ENCODE measurements at places on chromosomes 1 and 21.

GRCh38 chr1:53826367-53826766 lies 11.7 kb downstream of the NDC1 start:
- DNase-seq = no peak

DNA sequence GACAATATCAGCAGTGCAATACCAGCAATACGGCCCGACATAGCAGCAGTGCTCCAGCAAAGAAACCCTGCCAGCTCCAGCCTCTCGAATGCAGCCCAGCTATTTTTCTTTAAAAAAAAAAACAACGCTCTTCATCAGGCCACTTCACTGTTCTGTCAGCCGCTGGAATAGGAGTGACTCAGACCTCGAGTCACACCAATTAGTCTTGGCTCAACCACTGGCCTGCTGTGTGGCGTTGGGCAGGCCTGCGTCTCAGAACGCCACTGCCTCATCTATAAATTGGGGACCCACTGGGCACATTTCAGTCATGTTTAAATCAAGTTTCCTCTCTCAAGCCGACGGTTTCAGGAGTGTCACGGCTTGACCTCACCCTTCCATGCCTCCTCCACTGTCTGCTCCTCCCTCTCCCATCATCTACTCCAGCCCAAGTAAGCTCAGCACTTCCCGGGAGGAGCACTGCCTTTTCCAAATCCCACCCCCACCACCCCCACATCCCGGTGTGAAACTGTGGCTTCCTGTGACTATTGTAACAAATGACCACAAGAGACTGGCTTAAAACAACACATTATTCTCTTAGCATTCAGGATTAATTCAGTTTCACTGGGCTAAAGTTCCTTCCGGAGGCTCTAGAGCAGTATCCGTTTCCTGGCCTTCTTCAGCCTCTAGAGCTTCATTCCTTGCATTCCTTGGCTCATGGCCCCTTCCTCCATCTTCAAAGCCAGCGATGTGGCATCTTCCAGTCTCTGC lies 71.9 kb upstream of the EFHD2 start:
- DNase-seq = no peak

DNA sequence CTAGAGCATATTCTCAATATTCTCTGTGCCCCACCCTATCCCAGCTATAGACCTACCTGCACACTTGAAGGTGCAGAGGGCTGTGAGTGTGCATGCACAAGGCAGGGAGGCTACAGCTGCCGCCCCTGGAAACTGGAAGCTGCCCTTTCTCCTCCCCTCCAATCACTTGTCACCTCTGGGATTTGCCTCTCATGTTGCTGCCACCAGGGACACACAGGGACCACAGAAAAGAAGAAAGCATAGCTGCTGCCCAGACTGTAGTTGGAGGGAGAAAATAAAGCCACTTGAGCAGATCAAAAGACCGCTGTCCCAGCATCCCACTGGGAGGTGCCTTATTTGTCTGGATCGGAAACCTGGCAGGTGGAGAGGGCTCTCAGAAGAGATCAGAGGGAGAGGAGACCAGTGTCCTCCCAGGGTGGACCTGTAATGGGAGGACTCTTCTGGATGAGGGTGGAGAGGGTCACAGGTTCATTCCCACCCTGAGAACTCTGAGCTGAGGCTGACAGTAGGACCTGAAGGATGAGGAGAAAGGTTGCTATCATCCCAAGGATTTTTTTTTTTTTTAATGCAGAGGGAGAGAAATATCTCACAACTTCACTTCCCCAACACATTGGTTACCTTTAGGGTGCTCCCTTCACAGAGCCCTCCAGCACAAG lies 7.6 kb upstream of the INPP5B start:
- no peak for DNase-seq

- DNase-seq = no peak
Observed at GRCh38 chr1:61215119-61215518, 132.8 kb downstream of the NFIA start.

- no peak for DNase-seq
Observed at GRCh38 chr1:101089613-101090338, 64.2 kb upstream of the DPH5 start.

DNA sequence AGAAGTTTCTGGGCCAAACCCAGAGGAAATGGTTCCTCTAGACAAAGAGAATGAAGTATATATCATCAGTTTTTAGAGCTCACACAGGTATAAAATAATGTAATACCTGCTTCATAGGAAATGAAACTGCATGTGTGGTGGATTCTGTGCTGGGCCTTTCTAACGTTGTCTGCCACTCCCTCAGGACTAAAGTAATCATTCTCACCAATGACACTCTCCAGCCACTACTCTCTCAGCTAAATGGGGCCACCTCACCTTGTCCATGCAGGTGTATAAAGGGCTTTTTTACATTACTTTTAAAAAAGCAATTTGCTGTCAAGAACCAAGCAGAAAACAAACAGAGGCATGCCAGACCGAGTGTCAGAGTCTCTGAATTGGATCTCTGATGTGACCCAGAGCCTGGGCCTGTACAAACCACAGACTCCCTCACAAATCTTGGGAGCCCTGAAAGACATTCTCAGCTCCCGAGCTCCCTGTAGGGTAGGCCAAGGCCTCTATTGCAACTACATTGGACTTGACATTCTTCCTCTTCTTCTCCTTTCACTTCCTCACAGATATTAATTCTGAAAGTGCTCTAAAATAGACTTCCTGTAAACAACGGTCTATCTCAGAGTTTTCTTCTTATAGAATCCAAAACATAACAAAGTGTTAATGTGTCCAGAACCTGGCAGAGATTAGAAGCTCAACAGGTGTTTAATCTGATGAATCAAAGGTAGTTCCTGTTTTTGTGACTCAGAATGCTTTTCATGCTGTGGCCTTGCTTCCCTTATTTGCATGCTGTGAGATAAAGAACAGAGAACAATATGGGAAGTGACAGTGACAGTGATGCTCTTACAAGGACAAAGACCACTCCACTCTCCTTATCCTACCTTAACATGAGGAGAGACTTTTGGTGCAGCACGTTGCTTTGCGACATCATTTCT lies 8.6 kb downstream of the AIM2 start:
- DNase-seq = no peak

- no peak for DNase-seq
Observed at GRCh38 chr1:160022330-160023310, 9.2 kb downstream of the PIGM start.

DNA sequence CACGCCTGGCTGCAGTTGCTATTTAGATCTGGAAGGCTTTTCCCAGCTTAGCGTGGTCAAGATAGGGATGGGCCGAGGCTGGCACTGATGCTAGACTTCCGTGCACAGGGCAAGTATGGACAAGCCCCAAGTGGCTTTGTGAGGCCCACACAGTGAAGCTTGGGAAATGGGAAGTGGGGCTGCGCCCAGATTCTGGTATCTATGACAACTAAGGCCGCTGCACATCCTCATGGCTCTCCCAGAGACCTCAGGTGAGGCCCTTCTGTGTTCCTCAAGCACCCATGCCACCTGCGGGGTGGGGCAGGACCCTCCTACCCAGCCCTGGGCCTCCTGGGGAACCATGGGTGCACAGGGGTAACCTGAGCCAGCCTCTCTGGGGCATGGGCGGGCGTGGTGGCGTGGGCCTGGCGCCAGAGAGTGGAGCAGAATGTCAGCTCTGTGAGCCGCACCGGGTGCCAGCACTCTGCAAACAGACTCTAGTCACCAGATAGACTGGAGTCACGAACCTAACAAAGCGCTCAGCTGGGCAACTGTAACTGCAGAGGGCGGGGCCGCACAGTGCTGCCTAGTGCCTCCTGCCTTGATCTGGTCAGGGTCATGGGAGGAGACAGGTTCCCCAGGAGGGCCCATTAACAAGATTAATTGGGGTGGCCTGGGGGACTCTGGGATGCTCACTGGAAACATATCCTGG lies 46.4 kb downstream of the ELF3 start:
- no peak for DNase-seq

- DNase-seq = peak; percentile 50
Observed at GRCh38 chr21:43203591-43203990, 34.8 kb downstream of the CRYAA start.

- no peak for DNase-seq
Observed at GRCh38 chr1:225872075-225872430, 10.1 kb downstream of the TMEM63A start.

GRCh38 chr1:155650231-155650757 lies 38.3 kb downstream of the YY1AP1 start:
- DNase-seq = no peak

DNA sequence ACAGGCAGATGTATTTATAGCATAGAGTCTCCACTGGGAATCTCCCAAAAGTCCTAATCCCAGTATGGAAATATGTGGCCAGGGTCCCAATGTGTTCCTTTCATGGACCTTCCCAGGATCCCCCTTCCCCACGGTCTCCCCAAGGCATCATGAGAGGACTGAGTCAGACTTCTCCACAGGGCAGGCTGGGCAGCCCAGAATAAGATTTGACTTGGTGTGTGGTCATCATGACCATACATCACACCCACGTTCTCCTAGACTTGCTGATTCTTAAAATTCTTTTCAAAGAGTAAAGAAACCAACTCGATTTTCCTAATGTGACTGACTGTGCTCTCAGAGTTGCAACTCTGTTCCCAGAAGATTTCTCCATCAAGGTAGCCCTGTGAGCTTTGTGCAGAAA lies 93.9 kb upstream of the CD34 start:
- no peak for DNase-seq

- DNase-seq = no peak
Observed at GRCh38 chr1:30353637-30354036, 369.7 kb downstream of the MATN1 start.
